ENCODE measurements at places on chromosomes 6 and 20.

DNA sequence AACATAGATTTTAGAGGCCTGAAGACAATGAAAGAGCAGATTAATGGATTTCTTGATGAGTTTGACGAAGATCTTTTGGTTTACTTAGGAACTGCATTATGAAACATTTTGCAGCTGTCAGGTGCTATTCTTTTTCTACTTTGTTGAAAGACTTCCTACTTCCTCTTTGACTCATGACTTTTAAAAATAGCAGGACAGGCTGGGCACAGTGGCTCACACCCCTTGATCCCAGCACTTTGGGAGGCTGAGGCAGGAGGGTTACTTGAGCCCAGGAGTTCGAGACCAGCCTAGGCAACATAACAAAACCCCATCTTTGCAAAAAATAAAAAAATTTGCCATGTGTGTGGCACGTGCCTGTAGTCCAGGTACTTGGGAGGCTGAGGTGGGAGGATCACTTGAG is 52.0 kb downstream of the ITCH start:
- no peak for DNase-seq

GRCh38 chr20:48025051-48025515 is 239.8 kb upstream of the SULF2 start:
- no peak for DNase-seq

DNA sequence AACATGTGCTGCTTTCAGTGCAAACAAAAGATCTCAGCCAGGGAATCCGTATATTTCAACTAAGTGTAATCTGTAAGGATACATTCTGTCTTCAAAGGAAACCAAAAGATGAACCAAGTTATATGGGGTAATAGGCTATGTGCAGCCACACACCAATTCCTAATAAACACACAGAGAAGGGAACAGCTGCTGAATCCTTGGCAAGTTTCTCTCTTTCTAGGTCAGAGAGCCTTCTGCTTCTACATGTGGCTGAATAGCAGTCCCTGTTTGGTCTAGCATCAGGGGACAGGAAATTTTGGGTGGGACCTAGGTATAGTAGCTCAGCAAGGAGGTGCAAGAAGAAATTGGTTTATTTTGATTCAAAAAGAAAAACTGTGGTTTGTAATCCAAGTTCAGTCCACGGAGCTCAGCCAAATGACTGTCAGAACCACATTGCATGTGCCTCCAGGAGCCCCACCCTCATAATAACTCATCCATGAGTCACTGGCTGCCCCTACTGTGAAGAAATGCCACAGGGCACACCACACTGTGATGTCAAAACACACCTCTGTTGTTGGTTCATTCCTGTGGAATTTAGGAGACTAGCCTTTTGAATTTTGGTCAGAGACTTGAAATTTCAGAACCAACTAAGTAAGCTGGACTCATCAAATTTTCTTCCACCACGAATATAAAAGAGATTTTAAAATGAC is 21.1 kb downstream of the SPTLC3 start:
- no peak for DNase-seq

- DNase-seq = no peak
These were observed 17.9 kb downstream of the HLA-G start for GRCh38 chr6:29845405-29846006.

DNA sequence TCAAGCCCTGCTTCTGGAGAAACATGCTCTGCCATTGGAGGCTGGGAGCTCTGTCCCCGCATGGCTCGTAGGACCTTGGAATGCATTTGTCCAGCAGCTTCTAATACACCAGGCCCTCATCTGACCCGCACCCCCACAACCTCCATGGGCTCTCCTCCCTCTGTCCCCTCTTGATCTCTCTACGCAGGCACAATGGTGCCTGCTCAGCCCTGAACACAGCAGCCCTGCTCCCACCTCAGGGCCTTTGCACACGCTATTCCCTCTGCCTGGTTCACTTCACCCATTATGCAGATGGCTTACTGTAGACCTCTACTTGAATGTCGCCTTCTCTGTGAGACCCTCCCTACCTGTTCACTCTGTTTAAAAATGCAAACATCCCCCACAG is 27.0 kb upstream of the PTGIS start:
- DNase-seq = no peak

DNA sequence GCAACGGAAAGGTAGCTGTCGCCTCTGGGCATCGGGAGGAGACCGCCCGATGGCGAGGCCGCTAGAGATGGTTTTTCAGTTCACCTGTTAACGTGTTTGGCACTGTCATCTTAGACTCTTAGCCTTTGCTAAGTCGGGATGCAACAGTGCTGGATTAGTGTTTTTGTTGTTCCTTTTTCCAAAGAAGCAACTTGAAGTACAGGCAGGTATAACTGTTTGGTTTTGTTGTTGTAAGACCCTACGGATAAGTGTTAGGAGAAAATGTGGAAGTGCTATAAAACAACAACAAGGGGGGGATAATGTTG is 723 bp downstream of the MANEA start:
- DNase-seq = no peak

DNA sequence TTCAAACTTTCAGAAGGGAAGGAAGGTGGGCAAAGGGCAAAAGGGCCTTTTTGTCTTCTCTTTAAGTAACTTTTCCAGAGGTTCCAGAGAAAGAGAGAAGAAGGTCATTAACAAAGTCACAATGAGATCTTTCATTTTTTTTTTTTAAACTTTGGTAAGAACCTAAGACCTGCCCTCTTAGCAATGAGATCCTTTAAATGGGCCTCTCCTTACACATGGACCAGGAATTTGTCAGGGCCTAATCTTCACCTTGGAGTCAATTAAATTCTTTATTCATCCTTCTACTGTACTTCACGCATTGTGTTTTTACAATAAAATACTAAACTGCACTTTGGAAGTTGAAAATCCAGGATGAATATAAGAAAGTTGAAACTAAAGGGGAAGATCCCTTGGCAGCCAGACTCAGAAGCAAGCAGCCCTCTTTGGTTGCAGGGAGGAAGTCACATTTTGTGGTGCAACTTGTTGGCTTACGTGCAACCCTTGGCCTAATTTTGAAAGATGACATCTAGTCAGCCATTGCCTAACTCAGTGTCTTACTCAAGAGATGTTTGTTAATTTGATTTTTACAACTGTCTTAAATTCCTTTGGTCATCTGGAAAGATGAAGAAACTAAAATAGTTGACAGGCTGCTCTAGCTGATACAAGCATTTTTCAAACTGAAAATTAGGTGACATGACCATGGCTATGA is 11.9 kb upstream of the TMEM170B start:
- no peak for DNase-seq

DNA sequence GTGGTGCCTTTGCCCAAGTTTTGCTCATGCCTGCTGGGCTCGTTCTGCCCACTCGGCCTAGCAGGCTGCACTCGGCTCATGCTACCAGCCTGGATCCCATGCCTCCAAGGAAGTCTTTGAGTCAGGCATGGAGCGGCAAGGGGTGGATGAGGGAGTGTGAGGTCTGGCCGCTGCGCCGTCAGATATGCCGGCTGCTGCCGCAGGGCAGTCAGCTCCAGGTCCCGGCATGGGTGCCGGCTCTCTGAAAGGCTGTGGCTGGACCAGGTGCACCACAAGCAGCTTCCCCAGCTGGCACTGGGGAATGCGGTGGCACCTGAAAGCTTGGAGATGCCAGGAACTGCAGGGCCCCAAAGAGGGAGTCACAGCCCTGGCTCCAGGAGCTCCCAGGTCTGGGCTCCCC is 75.5 kb downstream of the GPR63 start:
- DNase-seq = no peak

GRCh38 chr6:50979171-50979525 is 160.5 kb downstream of the TFAP2B start:
- DNase-seq = no peak

GRCh38 chr6:128024046-128024445 is 123.2 kb upstream of the THEMIS start:
- DNase-seq = no peak

GRCh38 chr6:160386869-160387530 is 38.8 kb downstream of the SLC22A3 start:
- no peak for DNase-seq

All from activated CD4-positive, alpha-beta T cell treated with anti-CD3 and anti-CD28 coated beads for 1 hour (primary cell).